Cerebellar nuclear complex (tissue), 1 donor: ENCODE measurements at places on chromosomes 12 and 14.

DNA sequence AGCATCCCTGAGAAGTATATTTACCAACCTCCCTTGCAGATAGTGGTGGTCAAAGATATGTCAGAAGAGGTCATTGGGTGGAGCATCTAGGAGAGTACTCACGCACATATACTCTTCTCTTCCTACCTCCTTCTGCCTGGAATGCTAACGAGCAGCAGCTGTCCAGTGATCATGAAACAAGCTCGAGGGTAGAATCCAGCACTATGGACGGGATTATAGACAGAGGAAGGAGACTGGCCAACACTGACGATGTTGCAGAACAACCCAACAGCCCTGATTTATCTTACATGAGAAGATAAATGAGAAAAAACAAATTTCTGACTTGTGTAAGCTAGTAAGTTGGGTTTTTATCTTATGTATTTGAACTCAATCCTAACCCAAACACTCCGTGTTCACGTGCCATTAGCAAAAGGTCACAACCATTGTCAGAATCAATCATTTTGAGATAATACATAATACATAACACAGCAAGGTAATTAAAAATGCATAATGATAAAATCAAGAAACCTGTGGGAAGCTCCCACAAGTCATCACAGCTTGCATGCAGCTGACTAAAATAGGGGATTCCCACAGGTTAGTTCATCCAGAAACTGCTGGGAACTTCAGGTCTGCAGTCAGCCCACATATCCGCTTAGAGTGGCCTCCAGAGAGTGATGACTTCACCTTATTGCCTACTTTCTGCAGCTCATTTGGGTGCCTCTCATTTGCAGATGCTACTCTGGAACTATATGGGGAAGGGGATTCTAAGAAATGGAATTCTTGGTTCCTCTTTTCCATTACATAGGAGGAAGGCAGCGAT lies 36.3 kb upstream of the STK38L start:
- DNase-seq = no peak

DNA sequence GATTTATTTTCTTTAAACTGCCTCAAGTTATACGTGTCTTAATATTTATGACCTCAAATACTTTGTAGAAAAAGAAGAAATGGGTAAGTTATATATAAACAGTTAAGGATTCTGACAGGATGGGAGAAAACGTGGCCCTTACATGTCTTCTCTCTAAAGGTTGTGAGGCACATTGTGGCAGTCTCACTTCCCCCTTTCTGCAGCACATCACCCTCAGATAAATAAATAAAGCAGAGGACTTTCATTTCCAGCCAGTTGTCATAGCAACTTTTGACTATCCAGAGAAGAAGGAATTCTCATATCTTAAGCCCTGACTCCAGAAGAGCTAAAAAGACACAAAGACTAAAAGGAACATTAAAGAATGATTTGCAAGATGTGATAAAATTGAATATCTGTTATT lies 28.8 kb upstream of the CEP83 start:
- DNase-seq = no peak

- DNase-seq = no peak
Measured at GRCh38 chr14:62796431-62796830, 248.8 kb downstream of the KCNH5 start.

DNA sequence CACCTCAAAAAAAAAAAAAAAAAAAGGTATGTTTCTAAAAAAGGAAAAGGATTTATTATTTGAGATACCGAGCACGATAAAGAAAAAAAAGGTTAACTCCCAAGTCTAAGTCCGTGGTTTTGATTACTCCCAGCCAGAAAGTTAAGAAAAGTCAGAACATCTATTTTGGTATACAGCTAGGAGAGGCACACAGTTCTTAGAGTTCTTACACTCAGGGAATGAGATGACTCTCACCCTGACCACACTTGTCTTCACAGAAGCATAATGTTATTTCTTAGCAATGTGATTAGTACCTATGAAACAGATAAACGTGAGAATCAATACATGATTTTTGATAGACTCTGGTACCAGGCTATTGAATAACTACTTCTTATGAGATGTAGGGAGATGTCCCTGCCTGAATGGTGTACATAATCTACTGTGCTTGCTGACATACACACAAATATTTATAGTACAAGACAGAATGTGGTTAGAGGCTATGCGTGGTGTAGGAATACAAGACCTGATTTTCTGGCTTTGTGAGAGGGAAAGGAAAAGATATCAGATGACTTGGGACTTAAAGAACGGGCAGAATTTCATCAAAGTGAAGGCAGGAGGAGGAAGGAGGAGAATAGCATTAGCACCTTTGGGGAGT lies 31.6 kb downstream of the LIMA1 start:
- no peak for DNase-seq

DNA sequence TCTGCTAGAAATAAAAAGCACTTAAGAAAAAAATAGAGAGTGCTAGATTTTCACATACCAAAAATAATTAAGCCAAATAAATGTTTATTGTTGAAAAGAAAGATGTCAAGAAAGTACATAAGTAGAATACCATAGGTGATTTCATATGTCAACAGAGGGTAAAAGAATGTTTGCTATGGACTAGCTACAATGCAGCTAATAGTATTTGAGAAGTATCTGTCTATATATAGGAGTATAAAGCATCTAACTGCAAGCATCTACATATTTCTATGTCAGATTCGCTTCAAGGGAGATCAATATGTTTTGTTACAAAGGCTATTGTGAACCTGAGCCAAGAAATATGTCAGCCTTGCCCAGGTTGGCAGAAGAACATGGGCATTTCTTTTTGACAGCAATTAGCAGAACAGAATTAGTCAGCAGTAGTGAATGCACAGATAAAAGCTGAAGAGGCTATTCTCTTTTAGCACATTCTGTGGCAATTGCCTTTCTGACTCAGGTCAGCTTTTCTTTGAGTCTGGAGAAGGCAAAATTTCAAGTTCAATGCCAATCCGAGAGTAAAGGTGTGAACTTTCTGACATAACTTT lies 140.1 kb downstream of the ALG10B start:
- no peak for DNase-seq

DNA sequence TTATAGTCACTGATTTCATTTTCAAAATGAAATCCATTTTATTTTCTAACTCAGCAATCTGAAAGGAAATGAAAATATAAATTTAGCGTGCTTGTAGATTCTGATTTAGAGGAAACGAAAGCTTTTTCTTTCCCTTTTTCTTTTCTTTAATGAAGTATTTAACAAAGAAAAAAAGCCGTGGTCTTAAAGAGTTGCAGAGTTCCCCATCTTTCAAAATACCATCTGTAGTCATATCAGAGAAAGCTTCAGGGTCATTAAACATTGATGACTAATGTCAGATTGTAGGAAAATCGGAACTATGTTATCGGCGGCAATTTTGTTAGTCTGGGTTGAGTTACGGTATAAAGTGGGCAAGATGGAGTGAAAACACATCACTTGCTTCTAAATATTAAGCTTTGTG lies 32.3 kb downstream of the DRAM1 start:
- no peak for DNase-seq

GRCh38 chr14:21199611-21200560 lies 44.0 kb upstream of the OR5AU1 start:
- no peak for DNase-seq

DNA sequence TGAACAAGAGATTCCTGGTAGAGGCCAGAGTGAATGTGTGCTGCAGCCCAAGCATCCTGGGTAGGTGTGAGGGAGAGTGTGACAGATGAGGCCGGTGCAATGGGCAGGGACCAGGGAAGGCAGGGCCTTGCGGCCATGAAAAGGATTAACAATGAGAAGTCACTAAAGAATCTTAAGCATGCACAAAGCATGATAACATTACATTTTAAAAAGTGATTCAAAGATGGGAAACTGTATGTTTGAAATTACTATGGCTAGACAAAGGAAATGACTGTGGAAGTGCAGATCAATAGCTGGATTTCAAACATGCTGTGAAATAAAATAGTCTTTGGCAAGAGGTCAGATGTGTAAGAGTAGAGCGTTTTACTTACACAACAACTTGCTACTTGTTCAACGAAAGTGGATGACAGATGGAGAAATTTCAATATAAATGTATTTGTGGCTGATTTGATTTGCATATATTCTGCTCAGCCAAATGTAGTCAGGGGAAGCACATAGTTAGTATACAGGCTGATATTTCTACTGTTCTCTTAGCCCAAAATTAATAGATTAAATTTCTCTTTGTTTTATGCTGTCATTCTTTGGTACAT lies 175.5 kb downstream of the CCDC59 start:
- DNase-seq = no peak

GRCh38 chr14:105853089-105853906 lies 326.9 kb downstream of the TMEM121 start:
- no peak for DNase-seq

- no peak for DNase-seq
Measured at GRCh38 chr14:30016002-30016401, 88.4 kb upstream of the PRKD1 start.

GRCh38 chr14:103066399-103066798 lies 9.1 kb upstream of the CDC42BPB start:
- no peak for DNase-seq

- DNase-seq = no peak
Measured at GRCh38 chr14:75010472-75011093, 7.9 kb downstream of the EIF2B2 start.

DNA sequence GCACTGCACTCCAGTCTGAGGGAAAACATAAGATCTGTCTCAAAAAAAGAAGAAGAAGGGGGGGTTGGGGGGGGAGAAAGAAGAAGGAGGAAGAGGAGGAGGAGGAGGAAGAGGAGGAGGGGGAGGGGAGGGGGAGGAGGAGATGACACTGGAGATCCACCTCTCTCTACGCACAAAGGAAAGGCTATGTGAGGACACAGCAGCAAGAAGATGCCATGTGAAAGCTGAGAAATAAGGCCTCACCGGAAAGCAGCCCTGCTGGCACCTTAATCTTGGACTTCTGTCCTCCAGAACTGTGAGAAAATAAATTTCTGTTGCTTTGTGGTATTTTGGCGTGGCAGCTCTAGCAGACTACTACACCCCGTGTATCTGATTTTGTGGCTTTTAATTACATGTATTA lies 477.9 kb downstream of the MED13L start:
- no peak for DNase-seq

DNA sequence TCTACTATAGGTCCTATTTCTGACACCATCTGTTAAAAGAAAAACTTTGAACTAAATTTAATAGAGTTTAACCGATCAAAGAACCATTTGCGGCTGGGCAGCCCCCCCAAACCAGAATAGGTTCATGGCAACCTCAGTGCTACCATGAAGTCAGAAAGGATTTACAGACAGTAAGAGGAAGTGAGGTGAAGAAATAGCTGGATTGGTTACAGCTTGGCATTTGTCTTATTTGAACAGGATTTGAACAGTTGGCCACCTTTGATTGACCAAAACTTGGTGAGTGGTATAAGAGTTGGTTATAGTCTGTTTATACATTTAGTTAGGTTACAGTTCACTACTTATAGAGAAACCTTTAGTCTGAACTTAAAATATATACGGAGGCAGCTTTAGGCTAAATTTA lies 88.9 kb downstream of the TXNDC16 start:
- no peak for DNase-seq

- DNase-seq = no peak
Measured at GRCh38 chr12:54144738-54145137, 44.0 kb downstream of the SMUG1 start.

- DNase-seq = no peak
Measured at GRCh38 chr12:51186465-51187085, 13.6 kb upstream of the TFCP2 start.

DNA sequence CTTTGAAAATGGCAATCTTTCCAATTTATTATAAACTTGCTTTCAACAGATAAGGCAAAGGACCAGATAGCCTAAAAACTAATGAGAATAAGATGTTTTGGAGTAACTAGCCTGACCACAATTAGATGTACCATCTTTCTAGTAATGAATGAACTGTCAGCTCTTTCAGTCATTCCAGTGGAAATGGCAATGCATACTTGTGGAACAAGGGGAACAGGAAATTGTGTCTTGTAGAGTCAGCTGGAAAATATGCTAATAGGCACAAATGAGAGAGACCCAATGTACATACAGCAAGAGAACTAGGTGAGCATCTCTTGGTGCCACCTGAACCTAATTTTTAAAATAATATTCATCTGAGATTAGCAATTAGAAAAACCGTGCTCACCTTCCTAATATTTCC lies 76.1 kb upstream of the GPHB5 start:
- no peak for DNase-seq

DNA sequence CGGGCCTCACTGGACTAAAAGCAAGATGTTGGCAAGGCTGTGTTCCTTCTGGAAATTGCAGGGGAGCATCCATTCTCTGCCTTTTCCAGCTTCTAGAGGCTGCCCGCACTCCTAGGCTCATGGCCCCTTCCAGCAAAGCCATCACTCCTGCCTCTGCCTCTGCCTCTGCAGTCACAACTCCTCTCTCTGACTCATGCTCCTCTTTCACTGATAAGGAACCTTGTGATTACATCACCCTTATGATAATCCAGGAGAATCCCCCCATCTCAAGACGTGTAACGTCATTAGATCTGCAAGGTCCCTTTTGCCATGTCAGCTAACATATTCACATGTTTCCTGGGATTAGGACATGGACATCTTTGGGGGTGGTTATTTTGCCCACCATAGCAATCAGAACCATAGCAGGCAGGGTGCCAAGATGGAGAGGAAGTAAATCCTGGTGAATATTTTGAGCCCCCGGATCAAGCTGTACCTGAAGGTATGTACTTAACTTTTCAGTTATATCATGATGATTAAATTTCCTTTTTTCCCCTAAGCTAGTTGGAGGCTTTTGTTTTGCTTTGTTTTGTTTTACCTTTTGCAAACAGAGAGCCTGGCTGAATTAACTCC lies 123.6 kb downstream of the SCARB1 start:
- DNase-seq = no peak
